Endothelial cell (in vitro differentiated cells): ENCODE measurements at places on chromosomes 5 and 9. TPM values are rescaled to one million over a fixed set of nuclear protein-coding genes. Genes with fewer than 3 reads are reported as not detected.

PCDH12 gene
- 64.0 TPM for total RNA-seq

GRCh38 chr5:34587355-34588241 lies 68.5 kb upstream of the RAI14 start:
- H3K4me3 ChIP-seq: no peak overlapping the region
- H3K27me3 ChIP-seq: peaks cover 3% of the 10 kb centered on the region
- H3K4me1 ChIP-seq: peaks cover 41% of the 10 kb centered on the region

DNA sequence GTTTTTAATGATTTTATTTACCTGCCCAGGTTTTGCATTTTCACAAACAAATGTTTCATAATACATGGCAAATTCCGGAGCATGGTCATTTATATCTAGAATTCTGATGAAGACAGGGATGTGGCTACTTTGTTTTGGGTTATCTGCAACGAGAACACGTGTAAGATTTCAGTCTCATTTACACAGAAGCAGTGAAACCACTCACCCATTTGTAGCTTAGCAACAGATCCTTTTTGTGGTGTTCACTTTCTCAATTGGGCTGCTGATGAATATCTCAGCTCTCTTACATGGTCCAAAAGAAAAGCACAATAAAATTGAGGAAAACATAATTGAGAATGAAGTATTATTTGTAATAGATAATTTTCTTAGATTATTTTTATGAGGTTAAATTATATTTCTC lies 148.6 kb downstream of the CDH9 start:
- no peaks in the 10 kb centered on the region for H3K36me3 ChIP-seq
- no peak overlapping the region for H3K27ac ChIP-seq
- H3K4me3 ChIP-seq: no peak overlapping the region
- no peaks in the 10 kb centered on the region for H3K27me3 ChIP-seq
- no peaks in the 10 kb centered on the region for H3K4me1 ChIP-seq
- DNase-seq: no peak

GRCh38 chr5:149754172-149754880 lies 24.2 kb downstream of the PPARGC1B start:
- no peak overlapping the region for H3K4me3 ChIP-seq
- H3K27me3 ChIP-seq: no peaks in the 10 kb centered on the region
- DNase-seq: no peak
- H3K4me1 ChIP-seq: no peaks in the 10 kb centered on the region
- H3K27ac ChIP-seq: no peak overlapping the region
- no peaks in the 10 kb centered on the region for H3K36me3 ChIP-seq

DNA sequence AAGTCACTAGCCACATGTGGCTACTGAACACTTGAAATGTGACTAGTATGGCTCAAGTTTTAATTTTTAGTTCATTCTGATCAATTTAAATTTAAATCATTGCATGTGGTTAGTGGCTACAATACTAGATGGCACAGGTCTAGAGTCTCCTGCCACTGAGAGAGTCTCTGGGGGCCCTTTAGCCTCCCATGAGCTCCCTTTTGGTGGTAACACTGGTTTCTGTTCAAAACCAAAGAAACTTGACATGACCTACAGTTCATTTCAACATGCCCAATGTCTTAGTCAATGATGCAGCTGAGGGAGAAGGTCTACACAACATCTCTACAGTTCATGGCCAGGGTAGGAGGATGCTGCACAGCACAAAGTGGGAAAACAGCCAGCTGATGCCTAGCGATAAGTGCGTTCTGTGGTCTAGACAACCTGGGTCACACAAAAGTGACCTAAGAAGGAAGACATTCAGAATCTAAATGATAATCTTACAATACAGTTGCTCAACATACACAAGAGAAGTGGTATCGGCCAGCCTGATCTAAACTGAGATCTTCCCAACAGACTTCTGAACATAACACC lies 121.0 kb downstream of the AUH start:
- no peak overlapping the region for H3K4me3 ChIP-seq
- H3K27ac ChIP-seq: no peak overlapping the region
- H3K27me3 ChIP-seq: no peaks in the 10 kb centered on the region
- no peak for DNase-seq

GRCh38 chr9:2919347-2919746 lies 75.5 kb upstream of the PUM3 start:
- no peak for DNase-seq
- peaks cover 2% of the 10 kb centered on the region for H3K4me1 ChIP-seq
- H3K27me3 ChIP-seq: no peaks in the 10 kb centered on the region
- no peak overlapping the region for H3K27ac ChIP-seq
- H3K36me3 ChIP-seq: no peaks in the 10 kb centered on the region

- no peak for DNase-seq
- H3K4me1 ChIP-seq: no peaks in the 10 kb centered on the region
- no peaks in the 10 kb centered on the region for H3K36me3 ChIP-seq
- peaks cover 6% of the 10 kb centered on the region for H3K27me3 ChIP-seq
- H3K27ac ChIP-seq: no peak overlapping the region
Measured at GRCh38 chr5:1750469-1750868, 49.2 kb downstream of the MRPL36 start.

DNA sequence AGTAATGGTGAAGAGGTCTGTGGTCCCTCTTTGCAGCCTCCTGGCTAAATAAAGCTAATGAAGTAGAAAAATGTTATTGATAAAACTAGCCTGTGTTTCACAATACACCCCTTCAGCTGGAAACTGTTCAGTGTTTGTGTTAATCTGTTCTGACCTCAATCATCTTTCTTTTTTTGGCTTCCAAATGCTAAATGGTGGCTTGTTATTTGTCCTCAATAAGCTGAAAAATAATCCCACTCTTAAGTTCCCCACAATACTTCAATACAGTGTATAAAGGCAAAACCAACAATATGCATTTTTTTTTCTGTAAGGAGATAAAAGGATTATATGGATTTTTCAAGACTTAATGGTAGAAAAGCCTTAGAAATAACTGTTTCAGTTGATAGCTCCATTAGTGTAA lies 560.5 kb downstream of the TUSC1 start:
- no peak overlapping the region for H3K4me3 ChIP-seq
- no peaks in the 10 kb centered on the region for H3K4me1 ChIP-seq
- no peaks in the 10 kb centered on the region for H3K36me3 ChIP-seq

DNA sequence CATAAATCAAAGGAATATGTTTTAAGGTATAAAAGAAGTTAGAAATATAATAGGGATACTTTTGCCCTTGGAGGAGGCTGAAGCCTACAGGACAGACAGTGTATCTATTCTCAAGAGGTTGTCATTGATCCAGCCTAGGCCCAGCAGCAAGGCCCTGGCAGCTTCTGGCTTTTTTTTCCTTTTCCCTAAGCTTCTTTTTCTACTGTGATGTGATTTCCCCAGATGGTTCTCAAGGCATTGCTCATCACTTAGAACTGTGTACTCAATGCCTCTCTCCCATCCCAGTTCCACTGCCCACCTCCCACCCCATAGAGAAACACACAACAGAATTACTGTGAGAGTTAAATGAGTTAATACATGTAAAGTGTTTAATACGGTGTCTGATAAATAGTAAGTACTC lies 88.6 kb downstream of the SLC44A1 start:
- no peak overlapping the region for H3K4me3 ChIP-seq
- H3K27ac ChIP-seq: no peak overlapping the region
- peaks cover 2% of the 10 kb centered on the region for H3K27me3 ChIP-seq
- peaks cover 11% of the 10 kb centered on the region for H3K36me3 ChIP-seq

DNA sequence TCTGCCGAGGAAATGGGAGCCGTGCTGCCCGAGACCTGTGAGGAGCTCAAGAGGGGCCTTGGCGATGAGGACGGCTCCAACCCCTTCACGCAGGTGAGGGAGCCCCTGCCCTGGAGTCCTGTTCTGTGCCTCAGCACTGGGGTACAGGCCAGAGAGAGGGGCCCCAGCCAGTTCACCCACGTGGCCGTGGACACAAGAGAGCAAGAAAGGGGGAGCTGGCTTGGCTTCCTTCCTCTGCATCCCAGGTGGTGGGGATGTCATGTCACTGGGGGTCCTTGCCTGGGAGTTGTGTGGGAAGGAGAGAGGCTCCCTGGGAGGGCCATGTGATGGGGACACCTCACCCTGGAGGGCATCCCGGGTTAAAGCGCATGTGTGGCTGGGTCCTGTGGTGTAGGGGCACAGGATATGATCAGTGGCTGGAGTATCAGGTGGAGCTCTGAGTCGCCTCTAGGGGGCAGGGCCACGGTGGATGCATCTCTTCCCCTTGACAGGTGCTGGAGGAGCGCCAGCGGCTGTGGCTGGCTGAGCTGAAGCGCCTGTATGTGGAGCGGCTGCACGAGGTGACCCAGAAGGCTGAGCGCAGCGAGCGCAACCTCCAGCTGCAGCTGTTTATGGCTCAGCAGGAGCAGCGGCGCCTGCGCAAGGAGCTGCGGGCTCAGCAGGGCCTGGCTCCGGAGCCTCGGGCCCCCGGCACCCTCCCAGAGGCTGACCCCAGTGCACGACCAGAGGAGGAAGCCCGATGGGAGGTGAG lies 7.5 kb downstream of the N4BP3 start:
- peaks cover 61% of the 10 kb centered on the region for H3K4me1 ChIP-seq
- peaks cover 17% of the 10 kb centered on the region for H3K36me3 ChIP-seq
- H3K4me3 ChIP-seq: peak overlapping the region; percentile 11
- peaks cover 24% of the 10 kb centered on the region for H3K27me3 ChIP-seq

DNA sequence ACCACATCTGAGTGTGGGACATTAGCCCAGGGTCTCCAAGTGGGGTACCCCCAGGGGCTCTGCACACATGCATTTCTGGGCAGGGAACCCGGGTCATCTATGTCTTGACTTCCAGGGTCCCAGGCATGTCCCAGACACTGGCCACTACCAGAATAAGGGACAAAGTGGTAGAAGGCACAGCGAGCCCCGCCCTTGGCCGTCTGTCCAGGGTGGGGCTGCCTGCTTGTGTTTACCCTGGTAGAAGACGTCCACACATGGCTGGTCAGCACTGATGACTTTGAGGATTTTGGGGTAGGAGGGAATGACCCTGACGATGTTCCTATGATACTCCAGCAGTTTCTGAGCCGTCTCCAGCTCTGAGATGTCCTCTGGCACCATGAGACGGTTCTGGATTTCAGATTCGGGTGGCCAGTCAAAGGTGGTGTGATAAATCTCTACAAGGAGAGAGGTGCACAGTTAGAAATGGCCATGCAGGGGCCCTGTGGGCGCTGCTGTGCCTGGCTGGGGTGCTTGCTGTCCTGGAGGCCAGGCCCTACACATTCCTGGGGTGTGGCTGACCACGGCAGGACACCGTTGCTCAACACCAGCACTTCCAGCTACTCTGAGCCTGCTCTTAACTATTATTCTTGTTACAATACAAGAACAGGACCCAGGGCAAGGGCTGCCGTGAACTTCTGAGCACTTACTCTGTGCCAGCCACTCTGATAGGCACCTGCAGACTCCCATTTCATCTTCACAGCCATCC lies 51.3 kb downstream of the AK8 start:
- H3K36me3 ChIP-seq: no peaks in the 10 kb centered on the region
- no peaks in the 10 kb centered on the region for H3K4me1 ChIP-seq
- DNase-seq: no peak
- peaks cover 4% of the 10 kb centered on the region for H3K27me3 ChIP-seq
- H3K27ac ChIP-seq: no peak overlapping the region
